ENCODE measurements at places on chromosomes 16 and 17.

DNA sequence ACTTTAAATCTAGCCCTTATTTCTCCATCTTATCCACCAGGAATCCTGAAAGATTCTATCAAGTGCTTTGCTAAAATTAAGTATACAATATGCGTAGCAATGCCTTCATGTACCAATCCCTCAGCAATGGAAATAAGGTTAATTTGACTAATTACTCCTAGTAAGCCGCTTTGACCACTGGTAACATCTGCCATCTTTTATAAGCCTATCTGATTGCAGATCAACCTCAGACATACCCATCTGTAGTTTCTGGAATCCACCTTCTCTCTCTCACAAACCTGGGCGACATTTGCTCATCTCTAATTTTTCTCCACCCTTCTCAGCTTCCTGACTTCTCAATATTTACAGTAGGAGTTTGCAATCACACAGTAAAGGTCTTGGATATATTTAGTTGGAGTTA, 138.8 kb upstream of the CRHR1 start:
- no peak for DNase-seq

DNA sequence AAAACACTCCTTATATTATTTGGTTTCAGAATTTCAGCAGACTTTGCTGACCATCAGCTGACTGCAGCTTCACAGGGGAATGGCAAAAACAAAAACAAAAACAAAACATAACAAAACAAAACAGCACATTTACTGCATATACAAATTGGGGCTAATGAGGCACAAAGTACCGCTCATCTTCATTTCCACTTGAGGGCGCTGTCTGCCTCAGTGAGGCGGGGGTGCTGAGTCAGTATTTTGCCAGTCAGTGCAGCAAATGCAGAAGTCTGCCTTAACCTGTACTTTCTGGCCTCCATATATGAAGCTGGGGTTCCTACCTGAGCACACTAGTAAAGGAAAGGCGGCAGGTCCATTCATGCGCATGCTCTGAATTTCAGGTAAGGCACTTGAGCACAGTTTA, 13.5 kb upstream of the DYNLRB2 start:
- DNase-seq = no peak

- no peak for DNase-seq
These were observed 224.5 kb upstream of the PSMD7 start for GRCh38 chr16:74071996-74072535.

DNA sequence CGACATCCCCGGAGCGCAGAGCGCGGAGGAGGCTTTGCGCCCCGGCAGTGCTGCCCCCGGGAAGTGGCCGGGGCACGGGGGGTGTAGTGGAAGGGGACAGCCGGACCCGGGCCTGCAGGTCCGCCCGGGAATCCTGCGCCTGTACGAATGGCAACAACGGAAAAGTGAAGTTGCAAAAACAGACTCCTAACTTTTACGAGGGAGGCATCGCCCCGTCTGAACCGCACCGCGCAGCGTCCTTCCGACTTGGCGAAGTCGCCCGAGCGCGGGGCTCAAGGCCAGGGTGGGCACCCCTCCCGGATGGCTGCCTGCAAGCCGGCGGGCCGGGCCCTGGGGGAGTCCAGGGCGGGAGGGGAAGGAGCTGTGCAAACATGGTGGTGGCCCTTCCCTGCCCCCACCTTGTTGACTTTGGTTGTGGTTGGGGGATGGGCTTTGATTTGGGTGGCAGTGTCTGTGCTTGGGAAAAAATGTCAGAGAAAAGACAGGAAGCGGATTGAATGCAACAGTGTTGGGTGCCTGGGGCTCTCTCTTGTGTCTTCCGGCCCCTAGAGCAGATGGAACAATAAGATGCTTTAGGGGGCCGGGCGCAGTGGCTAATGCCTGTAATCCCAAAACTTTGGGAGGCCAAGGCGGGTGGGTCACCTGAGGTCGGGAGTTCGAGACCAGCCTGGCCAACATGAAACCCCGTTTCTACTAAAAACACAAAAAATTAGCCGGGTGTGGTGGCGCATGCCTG, 675 bp downstream of the RNF213 start:
- no peak for DNase-seq

- DNase-seq = no peak
These were observed 4.8 kb downstream of the IGFALS start for GRCh38 chr16:1788708-1789100.

- DNase-seq = no peak
These were observed 4.7 kb upstream of the GPRC5C start for GRCh38 chr17:74427048-74427762.

- no peak for DNase-seq
These were observed 67.4 kb upstream of the ENDOV start for GRCh38 chr17:80347536-80347935.

DNA sequence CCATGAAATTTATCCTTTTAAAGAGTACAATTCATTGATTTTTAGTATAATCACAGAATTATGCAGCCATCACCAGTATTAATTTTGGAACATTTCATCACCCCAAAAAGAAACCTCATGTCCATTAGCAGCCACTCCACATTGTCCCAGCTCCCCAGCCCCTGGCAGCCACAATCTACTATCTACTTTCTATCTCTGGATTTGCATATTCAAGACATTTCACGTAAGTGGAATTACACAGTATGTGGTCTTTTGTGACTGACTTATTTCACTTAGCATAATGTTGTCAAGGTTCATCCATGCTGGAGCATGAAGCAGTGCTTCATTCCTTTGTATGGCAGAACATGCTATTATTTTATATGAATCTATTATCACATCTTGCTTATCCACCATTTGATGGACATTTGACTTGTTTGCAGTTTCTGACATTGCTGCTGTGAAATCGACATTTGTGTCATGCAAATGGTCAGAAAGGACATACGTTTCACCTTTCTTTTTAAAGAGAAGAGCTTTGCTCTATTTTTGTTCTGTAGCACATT, 10.7 kb downstream of the METTL9 start:
- no peak for DNase-seq

DNA sequence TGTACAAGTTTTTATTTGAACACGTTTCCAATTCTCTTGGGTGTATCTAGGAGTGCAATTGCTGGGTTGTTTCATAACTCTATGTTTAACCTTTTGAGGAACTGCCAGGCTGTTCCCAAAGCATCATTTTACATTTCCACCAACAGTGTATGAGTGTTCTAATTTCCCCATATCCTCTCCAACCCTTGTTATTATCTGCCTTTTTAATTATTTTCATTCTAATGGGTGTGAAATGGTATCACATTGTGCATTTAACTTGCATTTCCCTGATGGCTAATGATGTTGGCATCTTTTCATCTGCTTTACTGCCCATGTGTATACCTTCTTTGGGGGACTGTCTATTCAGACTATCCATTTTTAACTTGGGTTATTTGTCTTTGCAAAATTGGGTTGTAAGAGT, 104.2 kb downstream of the USP31 start:
- no peak for DNase-seq

DNA sequence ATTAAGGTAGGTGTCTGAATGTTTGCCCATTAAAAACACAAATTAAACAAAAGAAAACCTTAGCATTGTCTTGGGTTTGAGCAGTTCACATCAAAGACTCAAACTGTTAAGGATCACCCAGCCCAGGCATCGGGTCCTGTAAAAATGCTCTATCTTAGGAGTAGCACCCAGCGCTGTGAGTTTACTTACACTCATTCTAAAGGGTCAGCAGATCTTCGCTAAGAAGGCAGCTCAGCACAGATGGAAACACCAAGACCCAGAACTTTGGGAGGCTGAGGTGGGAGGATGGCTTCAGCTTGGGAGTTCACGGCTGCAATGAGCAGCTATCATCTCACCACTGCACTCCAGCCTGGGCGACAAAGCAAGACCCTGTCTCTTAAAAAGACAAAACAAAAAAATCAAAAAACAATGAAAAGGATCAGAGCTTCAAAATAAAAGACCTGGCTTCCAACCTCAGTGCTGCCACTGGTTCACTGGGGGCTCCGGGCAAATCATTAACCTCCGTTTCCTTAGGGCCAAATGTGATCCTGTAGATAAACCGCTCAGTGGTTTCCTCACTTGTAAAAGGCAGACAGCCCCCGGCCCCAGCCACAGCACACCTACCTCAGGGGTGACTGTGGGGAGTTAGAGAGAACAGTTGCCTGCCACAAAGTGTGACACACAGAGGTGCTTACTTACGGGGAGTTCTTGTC, 11.1 kb downstream of the COG1 start:
- DNase-seq = no peak

DNA sequence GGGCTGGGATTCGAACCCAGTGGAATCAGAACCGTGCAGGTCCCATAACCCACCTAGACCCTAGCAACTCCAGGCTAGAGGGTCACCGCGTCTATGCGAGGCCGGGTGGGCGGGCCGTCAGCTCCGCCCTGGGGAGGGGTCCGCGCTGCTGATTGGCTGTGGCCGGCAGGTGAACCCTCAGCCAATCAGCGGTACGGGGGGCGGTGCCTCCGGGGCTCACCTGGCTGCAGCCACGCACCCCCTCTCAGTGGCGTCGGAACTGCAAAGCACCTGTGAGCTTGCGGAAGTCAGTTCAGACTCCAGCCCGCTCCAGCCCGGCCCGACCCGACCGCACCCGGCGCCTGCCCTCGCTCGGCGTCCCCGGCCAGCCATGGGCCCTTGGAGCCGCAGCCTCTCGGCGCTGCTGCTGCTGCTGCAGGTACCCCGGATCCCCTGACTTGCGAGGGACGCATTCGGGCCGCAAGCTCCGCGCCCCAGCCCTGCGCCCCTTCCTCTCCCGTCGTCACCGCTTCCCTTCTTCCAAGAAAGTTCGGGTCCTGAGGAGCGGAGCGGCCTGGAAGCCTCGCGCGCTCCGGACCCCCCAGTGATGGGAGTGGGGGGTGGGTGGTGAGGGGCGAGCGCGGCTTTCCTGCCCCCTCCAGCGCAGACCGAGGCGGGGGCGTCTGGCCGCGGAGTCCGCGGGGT, at the start of gene CDH1:
TSS of gene CDH1 (plus strand) at position 247 of the 684 bp plus-strand sequence. CDS start at position 371, 124 bp downstream.
- peak; percentile 48 for DNase-seq

GRCh38 chr17:81487487-81488275, 24.9 kb downstream of the ACTG1 start:
- DNase-seq = no peak

GRCh38 chr16:63617047-63617989, 1504.5 kb downstream of the CDH11 start:
- DNase-seq = no peak

DNA sequence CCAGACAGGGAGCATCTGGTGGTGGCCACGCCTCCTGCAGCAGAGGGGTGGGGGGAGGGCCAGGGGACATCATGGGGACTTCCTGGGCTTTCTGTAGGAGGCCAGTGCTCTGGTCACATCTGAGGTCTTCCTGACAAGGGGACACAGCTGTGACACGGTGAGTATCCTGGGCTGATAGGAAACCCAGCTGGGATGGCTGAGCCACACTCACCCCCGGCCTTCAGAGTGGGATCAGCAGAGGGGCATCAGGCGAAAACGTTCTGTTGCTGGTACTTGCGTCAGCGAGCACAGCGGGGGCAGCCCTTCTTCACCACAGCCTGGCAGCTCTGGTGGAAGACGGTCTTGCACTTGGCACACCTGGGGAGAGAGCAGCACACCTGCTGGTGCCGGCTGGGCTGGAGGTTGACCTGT, 122.9 kb upstream of the SMURF2 start:
- no peak for DNase-seq

DNA sequence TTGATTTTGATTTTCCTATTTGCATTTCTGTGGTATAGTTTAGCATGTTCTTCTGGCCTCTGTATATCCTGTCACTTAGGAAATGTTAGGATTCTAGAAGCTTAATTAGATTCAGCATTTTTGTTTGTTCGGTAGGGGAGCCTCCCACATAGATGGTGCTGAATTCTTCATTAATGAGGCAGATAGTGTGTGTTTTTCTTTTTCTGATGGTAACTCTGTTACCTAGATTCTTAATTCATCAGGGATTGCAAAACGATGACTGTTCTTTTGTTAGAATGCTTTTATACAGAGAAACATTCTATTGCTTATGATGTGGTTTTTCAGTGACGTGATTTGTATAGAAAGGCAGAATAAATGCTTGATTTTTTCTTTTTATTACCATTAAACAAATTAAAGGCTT, 19.0 kb downstream of the BANP start:
- no peak for DNase-seq

- no peak for DNase-seq
These were observed 808.9 kb downstream of the CDH11 start for GRCh38 chr16:64312980-64313379.

GRCh38 chr17:5895276-5895675, 174.9 kb upstream of the WSCD1 start:
- no peak for DNase-seq

- DNase-seq = no peak
These were observed 7.9 kb upstream of the PLEKHG4 start for GRCh38 chr16:67271446-67271845.

All from NCI-H2029 treated with DMSO at 0.1 percent for 48 hours (cell line).